NCI-H1694 (cell line): ENCODE measurements at places on chromosomes 13 and 19.

DNA sequence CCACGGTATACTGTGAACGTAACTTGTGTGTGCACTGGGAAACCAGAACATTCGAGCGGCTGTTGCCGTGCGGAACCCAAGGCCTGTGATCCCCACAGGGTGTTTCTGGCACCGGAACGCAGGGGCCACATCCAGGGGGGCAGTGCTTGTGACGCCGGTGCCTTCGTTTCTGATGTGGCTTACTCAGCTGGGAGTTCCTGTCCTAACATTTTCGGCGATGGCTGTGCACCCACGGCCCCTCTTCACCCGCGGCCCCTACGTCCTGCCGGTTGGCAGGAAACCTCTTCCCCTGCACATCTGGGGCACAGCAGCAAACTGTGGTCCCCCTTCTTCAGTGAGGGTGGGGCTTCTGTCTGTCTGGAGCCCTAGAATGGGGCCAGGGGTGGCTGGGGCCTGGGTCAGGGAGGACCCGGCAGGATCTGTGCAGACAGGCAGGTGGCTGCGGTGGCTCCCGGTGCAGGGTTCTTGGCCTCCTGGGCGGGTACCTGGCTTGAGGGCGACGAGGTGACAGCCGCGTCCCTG is 26.2 kb downstream of the CSNK1G2 start:
- no peak for DNase-seq

- DNase-seq: no peak
These were observed 259.9 kb downstream of the TBC1D4 start for GRCh38 chr13:75222031-75222430.

DNA sequence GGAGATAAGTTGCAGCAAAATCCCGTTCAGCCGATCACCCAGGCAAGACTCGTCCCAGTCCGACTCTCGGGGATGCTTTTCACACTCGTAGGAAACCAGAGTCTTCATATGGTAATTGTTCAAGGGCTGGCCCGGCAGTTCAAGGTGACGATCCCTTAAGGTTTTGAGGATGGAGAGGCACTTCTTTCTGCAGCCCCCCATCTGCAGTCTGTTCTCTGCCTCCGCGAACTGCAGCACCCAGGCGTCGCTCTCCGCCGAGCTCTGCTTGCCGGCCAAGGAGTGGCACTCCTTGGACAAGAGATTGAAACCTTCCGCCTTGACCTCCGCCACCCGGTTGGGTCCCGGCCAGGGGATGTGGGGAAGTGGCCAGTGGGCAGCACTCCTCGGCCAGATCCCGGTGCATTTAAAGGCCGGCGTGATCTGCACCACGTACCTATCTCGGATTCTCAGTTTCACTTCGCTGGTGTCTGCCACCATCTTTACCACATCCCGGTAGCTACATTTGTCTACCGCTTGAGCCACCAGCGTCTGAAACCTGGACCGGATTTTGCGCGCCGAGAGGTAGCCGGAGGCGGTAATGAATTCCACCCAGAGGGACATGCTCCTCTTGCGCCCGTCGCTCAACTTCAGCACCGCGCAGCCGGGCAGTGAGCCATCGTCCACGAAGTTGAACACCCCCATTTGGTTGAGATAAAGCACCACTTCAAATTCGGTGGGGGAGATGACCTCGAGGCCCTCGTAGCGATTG is 1.1 kb downstream of the MAB21L1 start:
- DNase-seq: no peak

- DNase-seq: no peak
These were observed 120.6 kb downstream of the IRS2 start for GRCh38 chr13:109665781-109666249.

- DNase-seq: no peak
These were observed 934.6 kb downstream of the SLITRK1 start for GRCh38 chr13:82947683-82948082.

DNA sequence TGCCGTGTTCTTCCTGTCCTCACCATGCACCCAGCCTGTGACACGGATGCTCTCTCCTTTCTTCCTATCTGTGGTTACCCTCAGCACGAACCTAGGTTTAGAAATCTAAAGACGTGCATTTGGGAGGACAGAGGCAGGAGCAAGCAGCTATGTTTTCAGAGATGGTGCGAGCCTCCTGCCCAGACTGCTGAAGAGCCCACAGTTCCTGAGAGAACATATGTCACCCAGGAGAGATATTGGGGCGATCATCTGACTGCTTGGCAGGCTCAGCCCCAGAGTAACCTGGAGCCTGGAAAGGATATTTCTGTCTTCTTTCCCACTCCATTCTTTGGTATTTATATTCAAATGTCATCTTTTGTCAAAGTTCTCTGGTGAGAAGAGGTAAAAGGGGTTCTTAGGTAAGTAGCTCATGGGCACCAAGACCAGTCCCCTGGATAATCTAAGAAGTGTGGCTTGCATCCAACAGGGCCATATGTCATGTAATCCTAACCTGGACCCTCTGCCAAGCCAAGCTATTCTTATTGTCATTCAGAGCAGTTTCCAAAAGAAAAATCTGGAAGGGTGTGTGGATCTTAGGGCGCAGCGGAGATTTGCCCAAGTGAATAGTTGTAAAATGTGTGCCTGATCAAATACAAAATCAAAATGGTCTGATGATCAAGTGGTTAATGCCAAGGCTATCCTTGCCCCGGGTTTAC is 59.5 kb downstream of the FGF9 start:
- DNase-seq: no peak

DNA sequence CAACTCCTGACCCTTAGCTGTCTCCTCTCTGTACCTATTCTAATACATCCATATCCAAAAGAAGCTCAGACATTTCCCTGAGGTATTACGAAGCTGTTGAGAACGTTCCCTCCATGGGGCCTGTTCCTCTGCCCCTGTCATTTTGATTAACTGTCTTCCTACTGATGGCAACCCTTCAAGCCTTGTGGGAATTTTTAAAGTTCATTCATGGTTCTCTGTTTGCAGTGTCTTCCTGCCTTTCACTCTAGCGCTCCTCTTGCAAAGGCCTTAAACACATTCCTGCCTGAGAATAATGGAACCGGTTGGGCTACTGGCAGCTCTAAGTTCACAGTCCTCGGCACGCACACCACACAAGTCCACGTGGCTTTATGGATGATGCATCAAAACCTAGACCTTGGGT is 66.1 kb downstream of the LHFPL6 start:
- no peak for DNase-seq

- DNase-seq: no peak
These were observed 106.8 kb downstream of the DNAJC3 start for GRCh38 chr13:95783747-95784146.

- no peak for DNase-seq
These were observed 120.0 kb downstream of the EFNB2 start for GRCh38 chr13:106415442-106415841.

DNA sequence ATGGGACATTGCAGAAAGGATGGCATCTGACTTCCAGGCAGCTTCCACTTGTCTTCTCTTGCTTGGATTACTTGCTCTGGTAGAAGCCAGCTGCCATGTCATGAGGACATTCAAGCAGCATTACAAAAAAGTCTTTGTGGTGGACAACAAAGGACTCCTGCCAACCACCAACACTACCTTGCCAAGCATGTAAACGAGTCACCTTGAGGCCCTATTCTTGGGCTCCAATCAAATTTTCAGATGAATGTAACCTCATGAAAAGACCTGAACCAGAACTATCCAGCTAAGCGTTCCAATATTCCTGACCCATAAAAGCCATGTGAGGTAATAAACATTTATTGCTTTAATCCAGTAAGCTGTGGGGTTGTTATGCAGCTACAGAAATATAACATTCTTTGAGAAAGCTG is 12.5 kb downstream of the PROSER1 start:
- no peak for DNase-seq

- DNase-seq: no peak
These were observed 672.4 kb upstream of the MIR17HG start for GRCh38 chr13:90675129-90675528.

GRCh38 chr13:29954082-29955028 is 103.9 kb upstream of the UBL3 start:
- DNase-seq: no peak

- DNase-seq: no peak
These were observed 9.5 kb downstream of the ING1 start for GRCh38 chr13:110722971-110723370.

- no peak for DNase-seq
These were observed 91.7 kb downstream of the SERP2 start for GRCh38 chr13:44465318-44465717.

- no peak for DNase-seq
These were observed 77.7 kb upstream of the MYO16 start for GRCh38 chr13:108551674-108552073.

DNA sequence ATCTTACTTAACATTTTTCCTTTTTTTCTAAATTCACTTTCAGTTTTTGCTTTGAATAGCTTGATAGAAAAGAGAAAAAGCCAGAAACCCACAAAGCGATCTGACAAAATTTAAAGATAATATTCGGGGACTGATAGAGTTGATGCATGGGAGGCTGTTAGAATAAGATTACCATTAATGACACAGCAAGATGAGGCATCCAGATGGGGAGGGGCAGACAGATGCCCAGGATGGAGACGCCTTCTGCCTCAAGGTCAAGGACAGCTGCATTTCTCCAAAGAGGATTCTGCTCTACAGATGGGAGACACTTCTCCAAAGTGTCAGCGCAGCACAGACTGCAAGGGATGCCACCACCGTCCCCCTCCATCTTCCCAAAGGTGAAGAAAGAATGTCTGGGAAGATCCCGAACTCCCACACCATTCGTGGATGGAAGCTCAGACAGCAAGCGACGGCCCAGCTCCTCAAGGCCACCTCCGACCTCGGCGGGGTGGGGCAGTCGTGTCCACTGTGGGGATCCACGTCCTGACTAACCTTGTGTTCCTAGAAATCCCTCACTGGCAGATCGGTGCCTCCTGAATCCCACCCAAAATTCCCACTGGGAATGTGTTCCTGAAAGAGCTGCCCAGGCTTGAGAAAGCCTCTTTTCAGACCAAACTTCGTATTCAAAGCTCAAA is 32.9 kb downstream of the NAXD start:
- DNase-seq: no peak

DNA sequence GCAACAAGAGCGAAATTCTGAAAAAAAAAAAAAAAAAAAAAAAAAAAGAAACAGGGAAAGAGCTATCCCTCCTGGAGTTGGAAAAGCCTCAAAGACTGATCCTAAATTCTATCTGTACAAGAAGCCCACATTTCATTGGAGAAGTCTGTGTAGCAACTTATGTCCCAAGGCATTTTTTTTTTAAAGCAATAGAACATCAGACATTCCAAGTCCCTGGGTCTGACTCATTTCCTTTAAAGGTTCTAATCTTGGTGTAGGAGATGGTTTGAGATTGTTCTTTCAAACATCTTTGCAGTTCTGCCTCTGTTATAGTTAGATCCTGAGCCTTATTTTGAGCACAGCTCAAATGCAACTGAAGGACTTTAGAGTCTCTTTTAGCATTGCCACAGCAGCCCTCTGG is 706.5 kb upstream of the MIR17HG start:
- no peak for DNase-seq

DNA sequence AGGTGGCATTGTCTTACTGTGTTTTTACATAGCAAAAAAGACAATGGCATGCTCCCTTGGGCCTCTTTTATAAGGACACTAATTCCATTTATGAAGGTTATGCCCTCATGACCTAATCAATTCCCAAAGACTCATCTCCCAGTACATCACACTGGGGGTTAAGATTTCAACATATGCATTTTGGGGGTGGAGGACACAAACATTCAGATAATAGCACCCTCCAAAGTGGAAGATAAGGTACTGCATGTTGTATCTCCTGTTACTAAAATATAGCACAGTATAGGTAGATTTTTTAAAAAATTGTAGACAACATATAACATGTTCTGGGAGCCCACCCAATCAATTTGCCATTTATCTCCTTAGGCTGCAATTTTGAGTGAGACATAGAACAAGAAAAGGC is 221.2 kb downstream of the LIG4 start:
- DNase-seq: no peak

DNA sequence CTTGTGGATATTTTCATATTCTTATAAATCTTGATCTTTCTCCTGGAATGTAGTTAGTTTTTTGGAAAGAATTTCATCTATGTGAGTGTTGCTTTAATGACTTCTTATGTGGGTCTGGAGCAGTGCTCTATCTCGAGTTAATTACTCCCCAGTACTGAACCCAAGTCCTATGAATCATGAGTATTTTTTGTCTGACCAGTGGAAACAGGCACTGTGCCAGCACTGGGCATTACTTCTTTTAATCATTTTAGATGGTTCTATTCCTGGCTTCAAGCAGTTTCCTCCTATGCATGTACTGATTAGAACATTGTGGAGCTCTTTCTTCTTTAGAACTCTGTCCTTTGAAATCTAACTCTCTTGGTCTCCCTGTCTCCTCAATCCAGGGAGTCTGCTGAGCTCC is 466.3 kb downstream of the PCDH17 start:
- DNase-seq: no peak

DNA sequence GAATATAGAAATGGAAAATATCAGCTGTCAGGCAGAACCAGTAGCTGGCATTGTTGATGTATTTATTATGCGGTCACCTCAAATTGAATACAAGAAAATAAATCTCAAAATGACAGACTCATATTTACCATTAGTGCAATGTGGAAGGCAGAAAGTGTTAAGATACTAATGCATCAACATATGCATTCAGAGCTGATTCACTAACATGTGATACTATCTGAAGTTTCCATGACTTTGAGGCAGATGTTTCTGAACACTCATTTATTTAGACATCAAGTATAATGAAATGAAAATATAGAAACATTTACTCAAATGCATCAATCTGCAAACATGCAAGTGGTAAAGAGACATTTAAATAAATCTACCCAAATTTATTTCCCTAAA is 474.2 kb upstream of the SLC10A2 start:
- DNase-seq: no peak

DNA sequence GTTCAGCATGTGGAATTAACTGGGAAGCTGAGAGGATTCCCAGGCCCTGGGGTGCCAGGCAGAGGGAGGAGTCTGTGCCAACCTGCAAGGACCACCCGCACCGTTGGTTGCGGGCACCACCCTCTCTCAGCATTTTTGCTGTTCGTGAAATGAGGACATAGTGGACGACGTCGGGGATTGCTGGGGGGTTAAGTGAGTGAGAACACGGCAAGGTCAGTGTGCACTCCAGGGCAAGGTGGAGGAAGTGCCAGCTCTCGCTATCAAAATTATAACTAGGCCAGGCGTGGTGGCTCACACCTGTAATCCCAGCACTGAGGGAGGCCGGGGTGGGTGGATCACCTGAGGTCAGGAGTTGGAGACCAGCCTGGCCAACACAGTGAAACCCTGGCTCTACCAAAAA is 2.2 kb downstream of the FXYD3 start:
- DNase-seq: no peak

DNA sequence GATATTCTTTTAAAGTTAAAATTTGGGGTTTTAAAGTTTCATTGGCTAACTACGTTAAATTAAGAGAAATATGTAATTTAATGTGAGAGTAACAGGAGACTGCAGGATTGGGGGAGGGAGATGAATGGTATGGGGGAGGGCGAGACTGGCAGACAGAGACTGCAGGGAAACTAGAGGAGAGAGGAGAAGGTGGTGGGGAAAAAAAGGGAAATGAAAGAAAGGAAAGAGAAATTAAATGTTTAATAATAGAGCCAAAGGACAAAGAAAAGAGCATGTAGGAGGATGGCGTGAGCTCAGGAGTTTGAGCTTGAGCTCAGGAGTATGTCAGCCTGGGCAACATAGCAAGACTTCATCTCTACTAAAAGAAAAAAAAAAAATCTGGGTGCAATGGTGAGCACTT is 115.9 kb downstream of the RFC3 start:
- DNase-seq: no peak
